ENCODE measurements at places on chromosomes 13 and 19. TPM values are rescaled to one million over a fixed set of nuclear protein-coding genes. Genes with fewer than 3 reads are reported as not detected.
A peak's percentile ranks its signal among the peaks of the same experiment; 100 is the strongest.

DLL3 gene
- 0.22 TPM for total RNA-seq

ZIK1 gene
- 3.9 TPM for total RNA-seq

CYP2F1 gene
- total RNA-seq, result not detected

GRCh38 chr19:3179739-3180293 is 1.2 kb downstream of the S1PR4 start:
- DNase-seq, result no peak

- DNase-seq, result no peak
Measured at GRCh38 chr19:44984005-44984404, 17.3 kb upstream of the RELB start.

DNA sequence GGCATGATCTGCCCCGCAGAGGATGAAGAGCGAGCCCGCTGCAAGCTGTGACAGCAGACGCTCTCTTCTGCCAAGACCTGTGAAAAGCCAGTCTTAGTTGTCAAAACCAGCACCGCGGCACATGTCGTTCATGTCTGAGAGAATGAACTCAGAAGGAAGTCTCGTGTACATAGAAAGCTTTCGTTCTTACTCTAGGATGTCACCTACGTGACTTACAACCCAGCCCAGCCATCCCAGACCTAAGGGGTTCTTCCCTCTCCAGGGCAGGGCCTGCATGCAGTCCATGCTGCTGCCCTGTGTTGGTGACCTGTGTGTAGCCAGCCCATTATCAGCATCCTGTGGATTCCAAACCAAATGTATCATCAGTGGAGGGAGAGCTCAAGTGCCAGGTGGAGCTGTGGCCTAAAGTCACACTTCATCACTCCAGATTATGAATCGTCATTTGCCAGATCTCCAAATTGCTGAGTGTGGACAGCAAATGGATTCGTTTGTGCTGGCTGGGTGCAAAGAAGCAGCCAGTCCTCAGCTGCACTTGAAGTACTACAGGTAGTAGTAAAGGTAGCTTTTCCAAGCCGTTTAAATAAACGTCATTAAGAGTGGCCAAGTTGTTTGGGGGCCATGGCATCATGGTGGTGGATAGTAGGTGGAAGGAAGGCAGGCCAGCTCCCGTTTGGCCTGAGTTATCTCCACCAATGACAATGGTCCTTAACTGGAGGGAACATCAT is 73.9 kb upstream of the GPR183 start:
- no peak for DNase-seq

- no peak for DNase-seq
Measured at GRCh38 chr13:23470790-23471614, 37.5 kb upstream of the SACS start.

DNA sequence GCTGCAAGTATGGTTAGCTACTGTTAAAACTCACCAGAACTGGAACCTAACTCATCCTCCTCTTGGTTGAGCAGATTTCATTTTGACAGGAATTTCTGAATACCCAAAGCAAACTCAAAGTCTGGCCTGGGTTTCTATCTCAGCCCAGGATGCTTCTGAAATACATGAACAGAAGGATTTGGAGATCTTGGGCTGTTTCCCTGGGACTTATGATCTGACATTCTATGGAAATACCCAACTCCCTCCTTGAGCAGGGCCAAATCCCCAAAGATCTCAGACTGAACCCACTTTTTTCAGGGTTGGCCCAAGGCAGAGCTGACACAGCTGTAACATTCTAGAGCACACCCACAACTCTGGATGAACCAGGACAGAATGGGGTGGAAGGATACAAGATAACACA is 1.1 kb upstream of the ITM2B start:
- DNase-seq, result no peak

PNMA8B gene
- total RNA-seq, result under 0.01 TPM

DNA sequence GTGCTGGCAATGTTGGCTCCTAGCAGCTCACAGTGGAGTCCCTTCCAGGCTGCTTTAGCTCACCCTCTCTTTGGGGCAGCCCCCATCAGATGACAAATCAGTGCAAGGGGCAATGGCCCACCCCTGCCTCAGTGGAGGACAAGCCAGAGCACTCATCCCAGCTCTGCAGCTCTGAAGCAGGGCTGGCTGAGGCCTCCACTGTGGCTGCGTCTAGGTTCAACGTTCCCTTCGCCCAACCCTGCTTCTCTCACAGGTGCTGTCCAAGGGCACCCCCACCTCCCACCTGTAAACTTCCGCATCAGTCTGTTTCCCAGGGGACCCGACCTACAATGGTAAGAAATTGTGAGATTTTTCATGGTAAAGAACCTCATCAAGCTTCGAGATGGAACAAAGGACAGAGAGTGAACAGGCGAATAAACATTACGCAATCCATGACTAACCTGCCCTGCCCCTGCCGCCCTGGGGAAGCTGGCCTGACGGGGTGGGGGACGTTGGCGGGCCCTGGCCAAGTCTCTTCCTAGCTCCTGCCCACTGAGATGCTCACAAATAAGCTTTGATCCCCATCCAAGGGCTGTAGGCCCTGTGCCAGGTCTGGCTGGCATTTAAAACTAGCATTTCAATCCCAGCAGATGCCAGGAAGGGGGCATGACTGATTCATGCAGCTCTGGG is 40.5 kb downstream of the DZIP1 start:
- peak; percentile 71 for DNase-seq

DNA sequence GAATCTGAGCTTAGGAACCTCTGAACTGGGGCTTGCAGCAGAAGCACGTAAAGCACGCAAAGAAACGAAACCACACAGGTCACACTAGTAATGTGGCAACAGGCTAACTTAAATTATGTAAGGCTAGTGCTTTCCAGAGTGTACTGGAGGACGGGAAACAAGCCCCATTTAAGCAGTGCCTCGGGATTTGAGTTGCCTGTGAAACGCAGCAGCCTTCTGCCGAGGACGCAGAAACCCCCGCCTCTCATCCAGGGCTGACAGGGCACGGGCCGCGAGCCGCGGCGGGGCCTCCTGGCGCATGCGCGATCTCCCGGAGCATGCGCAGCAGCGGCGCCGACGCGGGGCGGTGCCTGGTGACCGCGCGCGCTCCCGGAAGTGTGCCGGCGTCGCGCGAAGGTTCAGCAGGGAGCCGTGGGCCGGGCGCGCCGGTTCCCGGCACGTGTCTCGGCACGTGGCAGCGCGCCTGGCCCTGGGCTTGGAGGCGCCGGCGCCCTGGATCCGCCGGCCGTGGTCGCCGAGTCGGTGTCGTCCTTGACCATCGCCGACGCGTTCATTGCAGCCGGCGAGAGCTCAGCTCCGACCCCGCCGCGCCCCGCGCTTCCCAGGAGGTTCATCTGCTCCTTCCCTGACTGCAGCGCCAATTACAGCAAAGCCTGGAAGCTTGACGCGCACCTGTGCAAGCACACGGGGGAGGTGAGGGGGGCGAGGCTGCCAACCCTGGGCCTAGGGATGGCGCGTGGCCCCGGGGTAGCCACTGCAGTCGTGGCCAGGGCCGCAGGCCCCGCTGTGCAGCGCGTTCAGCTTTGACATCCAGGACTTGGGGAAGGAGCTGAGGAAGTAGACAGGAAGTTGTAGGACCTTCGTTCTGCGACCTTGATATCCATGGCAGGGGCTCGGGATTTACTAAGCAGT is at the start of gene GTF3A:
Gene GTF3A, plus strand, starts transcription at position 374 of the 912 bp plus-strand sequence.
- DNase-seq, result peak; percentile 94

DNA sequence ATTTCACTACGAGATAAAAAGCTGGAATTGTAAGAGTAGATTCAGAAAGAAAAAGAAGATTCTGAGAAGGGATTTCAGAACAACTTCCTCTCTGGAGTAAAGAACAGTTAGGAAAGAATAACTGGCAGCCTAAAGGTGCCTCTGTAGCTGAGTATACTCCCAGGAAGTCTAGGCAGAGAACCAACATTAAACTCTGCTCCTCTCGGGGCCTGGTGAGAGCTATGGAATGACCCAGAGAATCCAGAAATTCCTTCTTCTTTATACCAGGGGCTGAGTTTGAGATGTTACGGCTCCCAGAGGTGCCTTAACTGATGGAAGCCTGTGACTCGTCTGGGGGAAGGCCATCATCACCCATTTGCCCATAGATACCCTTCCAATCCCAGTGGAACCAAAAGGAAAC is 39.1 kb downstream of the FAM216B start:
- no peak for DNase-seq

GRCh38 chr13:101951114-101951513 is 450.7 kb downstream of the FGF14 start:
- DNase-seq, result no peak

ZNF835 gene
- total RNA-seq, result under 0.01 TPM

DNA sequence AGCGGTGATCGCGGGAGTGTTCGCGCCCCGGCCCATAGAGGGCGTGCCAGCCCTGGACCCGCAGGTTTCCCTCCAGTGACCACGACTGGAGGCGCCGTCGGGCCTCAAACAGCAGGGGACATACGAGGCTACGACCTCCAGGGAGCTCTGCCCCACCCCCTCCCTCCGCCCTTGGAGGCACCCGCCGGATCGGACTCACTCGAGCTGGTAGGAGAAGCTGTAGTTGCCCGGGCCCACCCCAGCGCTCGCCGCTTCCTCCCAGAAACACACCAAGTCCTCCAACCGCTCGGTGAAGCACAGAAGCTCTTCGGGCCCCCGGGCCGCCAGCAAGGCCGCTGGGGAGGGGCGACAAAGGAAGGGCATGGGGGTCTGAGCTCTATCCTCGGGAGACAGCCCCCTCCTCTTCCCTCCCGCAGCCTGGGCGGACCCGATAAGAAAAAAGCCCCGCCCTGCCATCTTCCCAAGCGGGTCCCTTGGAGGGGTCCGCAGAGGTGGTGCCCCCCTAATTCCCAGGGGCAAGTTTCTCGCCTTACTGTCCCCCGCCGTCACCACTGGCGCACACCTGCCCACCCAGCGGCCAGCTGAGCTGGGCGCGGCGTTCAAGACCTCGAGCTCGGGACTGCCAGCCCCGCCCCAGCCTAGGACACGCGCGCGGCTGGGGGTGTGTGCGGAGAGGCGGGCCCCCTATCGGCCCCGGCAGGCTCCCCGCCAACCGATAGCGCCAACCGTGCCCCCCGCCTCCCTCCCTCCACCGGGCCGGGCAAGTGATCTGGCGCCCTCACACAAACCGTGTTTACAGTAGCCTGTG is 1.0 kb downstream of the EPOR start:
- peak; percentile 50 for DNase-seq

DNA sequence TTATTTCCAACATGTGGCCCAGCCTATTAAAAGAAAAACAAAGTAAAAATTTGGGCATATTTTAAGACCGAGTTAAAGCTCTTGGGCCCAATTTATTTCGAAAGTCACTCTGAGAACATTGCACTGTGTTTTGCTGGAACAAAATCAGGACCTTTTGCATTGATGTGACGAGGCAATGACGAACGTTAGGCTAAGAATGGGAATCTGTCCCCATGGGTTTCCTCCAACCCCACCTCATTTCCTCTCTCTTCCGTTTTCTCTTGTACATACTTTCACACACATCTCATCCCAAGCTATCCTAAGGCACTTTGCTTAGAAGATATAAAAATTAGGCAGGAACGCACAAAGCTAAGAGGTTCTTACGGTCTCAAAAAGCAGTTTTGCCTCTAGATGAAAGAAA is 22.1 kb downstream of the EDNRB start:
- peak; percentile 90 for DNase-seq

GRCh38 chr13:44394658-44395057 is 21.0 kb downstream of the SERP2 start:
- no peak for DNase-seq

ZNF528 gene
- total RNA-seq, result 8.1 TPM

All from lung microvascular endothelial cell (primary cell).